ENCODE measurements at places on chromosomes 6 and 20.

DNA sequence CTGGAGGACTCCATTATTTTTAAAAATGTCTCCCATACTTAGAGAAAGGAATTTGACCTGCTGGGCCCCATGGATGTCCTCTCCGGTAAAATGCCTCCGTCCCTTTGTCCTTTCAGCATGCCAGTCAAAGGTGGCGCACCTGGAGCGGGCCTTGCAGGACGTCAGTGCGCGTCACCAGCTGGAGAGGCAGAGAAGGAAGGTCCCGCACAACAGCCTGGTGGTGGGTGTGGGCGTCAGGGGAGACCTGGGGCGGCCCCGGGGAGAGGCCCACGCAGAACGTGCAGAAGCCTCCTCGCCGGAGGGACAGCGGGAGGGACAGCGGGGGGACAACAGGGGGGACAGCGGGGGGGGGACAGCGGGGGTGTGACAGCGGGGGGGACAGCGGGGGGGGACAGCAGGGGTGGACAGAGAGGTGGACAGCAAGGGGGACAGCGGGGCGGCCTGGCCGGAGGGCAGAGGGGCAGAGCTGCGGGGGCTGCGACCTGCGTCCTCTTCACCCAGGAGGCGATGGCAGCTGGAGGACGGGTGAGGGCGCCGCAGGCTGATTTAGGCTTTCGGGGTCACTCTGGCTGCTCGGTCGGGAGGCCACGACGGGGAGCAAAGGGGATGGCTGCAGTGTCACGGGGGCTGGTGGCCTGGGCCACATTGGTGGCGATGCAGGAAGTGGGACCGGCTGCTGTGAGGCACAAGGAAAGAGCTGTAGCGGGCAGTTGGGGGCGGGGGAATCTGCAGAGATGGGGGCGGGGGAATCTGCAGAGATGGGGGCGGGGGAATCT, 859 bp upstream of the KIF25 start:
- no peak for DNase-seq

DNA sequence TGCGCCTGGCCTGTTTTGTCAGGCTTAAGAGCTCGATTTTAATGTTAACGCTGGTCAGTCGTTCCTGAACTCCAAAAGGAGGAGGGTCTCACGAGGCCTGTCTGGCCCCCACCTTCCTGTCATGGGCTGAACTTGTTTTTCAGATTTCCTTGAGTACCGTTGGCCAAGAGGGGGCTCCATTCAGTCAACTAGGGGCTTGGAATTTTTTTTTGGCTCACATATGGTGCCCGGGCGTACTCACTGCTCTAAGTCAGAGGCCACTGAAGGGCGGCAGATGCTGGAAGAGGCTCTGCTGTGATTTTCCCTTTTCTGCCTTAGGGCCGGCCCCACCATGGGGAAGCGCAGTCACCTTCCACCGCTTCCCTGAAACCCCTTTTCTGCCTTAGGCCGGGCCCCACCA, 6.9 kb upstream of the BIRC7 start:
- no peak for DNase-seq

GRCh38 chr6:48641544-48641943, 530.5 kb upstream of the PTCHD4 start:
- no peak for DNase-seq

DNA sequence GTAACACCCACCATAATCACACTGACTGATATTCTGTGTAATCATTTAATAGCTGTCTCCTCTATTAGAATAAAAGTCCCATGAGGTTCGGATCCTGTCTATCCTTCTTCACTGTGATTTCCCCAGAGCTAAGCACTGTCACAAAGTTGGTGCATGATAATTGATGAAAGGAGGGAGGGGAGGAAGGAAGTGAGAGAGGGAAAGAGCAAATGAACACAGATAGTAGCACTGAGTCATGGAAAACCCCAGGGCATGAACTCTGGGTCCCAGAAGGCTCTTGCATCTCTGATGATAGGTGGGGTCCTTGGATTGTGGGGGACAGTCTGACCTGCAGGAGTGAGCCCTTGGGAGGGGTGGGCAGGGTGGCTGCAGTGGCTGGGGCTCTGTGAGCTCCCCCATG, 294.1 kb downstream of the LRFN2 start:
- no peak for DNase-seq

DNA sequence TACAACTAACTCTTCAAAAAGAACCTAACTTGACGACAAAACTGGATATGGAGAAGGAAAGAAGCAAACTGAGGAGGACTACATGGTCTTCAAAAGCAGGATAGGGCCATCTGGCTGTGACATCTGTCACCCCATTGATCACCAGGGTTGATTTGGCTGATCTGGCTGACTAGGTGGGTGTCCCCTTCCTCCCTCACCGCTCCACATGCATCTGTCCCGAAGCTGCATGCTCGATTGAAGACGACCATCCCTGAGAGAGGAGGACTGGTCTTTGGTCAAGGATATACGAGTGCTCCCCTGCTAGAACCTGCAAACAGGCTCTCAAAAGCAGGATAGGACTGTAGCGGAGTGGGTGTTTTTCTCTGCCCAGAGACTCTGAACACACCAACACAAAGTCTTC, 21.7 kb downstream of the CPNE1 start:
- no peak for DNase-seq

DNA sequence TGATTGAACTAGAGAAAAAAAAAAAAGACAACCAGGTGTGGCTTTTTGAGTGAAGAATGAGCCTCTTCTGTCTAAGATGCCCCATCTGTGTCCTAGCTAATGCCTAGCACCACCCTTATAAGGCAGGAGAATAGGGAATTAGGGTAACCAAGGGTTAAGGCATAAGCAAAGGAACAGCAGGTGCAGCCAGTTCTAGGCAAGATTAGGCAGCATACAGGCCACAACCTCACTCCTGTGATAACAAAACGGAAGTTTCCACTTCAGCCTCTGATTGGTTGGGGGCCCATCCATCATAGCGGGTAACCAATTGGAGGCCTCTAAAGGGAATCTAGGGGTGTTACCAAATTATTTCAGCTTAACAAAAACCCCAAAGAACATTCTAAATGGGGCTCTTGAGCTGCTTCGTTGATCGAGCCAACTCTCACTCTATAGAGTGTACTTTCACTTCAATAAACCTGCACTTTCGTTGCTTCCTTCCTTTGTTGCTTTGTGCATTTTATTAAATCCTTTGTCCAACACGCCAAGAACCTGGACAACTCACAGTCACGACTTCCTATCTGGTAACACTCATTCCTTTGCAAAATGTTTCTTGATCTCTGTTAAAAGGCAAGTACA, 61.9 kb upstream of the TAGAP start:
- DNase-seq = peak; percentile 55

DNA sequence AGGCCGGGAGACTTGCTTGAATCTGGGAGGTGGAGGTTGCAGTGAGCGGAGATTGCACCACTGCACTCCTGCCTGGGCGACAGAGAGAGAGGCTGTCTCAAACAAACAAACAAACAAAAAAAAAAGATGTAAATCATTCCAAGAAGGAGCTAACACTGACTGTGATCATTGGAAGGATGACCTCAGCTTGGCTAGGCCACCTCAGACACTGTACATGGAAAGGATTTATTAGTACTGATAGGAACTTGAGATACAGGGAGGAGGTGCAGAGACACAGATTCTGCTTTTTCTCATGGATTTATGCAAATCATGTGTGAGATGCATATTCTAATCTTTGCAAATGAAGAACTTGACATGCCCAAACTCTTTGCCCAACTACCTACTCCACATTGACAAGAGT, 293.6 kb downstream of the HIVEP2 start:
- DNase-seq = no peak

DNA sequence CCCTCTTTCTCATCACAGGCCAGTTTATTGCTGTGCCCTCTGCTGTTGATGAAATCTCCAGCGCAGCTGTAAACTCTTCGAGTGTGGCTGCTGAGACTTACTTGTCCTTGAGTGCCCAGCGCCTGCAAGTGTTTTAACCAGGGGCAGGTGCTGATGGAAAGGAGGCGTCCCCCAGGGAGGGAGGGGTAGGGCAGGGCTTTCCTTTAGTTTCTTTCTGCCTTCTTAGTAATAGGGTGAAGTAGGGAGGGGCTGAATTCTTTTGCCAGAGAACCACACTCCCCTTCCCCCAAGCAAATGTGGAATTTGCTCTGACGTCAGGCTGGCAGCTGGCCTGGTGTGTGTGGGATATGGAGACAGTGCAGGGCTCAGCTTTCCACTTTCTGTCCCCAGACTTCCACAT, 61.2 kb downstream of the IGF2R start:
- peak; percentile 97 for DNase-seq

DNA sequence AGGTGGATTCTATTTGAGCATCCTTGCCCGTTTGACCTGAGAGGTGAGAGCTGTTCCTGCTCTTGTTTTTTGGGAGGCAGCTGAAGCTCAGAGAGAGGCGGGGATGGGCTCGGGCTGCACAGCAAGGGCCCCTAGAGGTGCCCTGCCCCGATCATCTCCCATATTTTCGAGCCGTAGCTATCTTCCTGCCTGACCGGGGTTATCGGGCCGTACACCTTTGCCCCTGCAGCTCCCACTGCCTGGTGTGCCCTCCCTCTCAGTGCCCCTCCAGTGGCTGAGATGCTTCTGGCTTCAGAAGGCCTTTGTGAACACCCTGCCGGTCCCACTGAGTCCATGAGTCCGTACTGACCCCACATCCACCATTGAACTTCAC, 6.7 kb downstream of the SRC start:
- DNase-seq = no peak

DNA sequence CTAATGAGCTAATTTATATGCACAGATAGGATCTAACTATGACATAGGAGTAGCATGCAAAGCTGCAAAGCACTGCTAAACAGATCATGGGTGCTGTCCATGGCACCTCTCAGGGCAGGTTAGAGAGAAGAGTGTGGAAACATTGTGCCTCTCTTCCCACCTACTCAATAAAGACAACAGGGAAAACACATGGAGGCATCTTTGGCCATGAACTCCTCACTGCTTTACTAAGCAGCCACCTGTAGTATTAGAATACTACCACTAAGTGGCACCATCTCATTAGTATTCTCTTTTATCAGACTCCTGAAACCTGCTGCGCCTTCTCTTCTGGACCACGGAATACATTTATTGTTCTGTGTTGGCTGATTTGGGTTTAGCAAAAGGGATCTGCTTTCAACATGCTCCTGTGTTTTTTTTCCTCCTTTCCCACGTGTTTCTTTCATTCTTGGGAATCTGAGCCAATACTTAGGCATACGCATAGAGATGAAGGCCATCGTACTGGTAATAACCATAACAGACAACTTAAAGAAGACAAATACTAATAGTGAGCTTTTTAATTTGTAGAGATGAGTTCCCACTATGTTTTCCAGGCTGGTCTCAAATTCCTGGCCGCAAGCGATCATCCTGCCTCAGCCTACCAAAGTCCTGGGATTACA, 9.4 kb upstream of the HDDC2 start:
- peak; percentile 32 for DNase-seq

DNA sequence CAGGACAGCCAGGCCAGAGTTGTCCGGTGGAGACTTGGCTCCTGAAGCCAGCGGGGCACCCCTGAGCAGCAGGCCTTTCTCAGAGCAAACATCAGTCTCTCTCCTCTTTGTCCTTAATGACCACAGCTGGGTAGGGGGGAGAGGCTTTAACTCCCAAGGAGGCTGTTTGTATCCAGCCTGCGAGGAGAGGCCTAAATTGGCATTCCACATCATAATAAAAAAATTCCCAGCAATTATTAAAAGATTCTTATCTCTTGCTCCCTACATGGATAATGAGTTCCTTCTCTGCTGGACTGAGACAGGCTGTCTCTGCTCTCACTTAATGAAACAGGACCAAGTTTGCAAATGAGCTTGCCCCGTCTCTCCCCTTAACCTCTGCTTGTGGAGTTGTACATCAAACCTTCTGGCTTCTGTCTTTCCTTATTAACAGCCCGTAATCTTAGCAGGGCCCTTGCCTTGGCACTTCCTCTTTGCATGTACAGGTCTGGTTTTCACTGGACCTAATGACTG, 838.2 kb downstream of the MAFB start:
- DNase-seq = no peak

GRCh38 chr6:63349401-63349800, 29.6 kb upstream of the LGSN start:
- no peak for DNase-seq

DNA sequence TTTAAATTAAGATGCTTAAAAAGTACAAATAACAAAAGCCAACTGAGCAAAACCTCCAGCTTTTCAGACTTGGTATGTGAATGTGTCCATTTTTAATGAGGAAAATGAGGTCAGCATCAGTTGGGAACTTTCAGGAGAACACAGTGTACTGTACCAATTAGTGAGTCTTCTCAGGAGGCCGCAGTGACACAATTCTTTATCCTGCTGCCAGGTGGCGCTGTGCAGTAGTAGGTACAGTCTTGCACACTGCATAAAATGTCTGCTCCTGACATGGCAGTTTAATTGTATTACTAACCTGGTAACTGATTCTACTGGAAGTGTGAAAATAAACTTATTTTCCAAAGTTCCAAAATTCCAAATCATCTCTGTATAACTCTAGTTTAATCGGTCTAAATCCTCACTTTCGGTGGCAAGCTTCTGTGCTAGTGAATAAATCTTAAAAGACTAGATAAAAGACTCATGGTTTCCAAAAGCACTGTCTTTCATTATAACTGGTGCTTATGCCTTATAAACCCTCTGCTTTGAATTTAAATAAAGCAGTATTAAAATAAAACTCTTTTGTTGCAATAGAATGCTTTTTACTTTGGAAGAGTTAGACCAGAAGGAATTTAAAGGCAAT, 214.8 kb upstream of the MMS22L start:
- DNase-seq = peak; percentile 65

GRCh38 chr20:49276161-49276960, 1.5 kb downstream of the ZNFX1 start:
- peak; percentile 10 for DNase-seq
